ENCODE measurements at places on chromosomes 2 and 18.

DNA sequence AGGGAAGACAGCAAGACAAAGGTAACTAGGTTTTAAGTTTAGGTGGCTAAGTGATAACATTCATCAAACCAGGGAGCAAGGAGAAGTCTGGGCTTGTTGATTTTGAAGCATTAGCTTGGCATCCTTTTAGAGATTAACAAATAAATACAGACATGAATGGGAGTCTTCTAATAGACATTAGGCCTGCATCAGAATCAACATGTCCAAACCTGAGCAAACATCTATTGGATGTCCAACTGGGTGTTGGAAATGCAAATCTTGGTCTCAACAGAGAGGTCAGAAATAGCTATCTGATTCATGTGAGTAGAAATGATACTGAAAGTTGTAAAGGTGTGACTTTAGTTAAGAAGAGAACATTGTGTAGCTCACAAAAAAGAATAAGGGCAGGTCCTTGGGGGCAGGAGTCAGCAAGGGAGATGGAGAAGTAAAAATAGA, 85.5 kb upstream of the RND3 start:
- H3K27me3 ChIP-seq = no peaks in the 10 kb centered on the region
- DNase-seq = no peak
- no peaks in the 10 kb centered on the region for H3K36me3 ChIP-seq
- H3K27ac ChIP-seq = no peak overlapping the region

DNA sequence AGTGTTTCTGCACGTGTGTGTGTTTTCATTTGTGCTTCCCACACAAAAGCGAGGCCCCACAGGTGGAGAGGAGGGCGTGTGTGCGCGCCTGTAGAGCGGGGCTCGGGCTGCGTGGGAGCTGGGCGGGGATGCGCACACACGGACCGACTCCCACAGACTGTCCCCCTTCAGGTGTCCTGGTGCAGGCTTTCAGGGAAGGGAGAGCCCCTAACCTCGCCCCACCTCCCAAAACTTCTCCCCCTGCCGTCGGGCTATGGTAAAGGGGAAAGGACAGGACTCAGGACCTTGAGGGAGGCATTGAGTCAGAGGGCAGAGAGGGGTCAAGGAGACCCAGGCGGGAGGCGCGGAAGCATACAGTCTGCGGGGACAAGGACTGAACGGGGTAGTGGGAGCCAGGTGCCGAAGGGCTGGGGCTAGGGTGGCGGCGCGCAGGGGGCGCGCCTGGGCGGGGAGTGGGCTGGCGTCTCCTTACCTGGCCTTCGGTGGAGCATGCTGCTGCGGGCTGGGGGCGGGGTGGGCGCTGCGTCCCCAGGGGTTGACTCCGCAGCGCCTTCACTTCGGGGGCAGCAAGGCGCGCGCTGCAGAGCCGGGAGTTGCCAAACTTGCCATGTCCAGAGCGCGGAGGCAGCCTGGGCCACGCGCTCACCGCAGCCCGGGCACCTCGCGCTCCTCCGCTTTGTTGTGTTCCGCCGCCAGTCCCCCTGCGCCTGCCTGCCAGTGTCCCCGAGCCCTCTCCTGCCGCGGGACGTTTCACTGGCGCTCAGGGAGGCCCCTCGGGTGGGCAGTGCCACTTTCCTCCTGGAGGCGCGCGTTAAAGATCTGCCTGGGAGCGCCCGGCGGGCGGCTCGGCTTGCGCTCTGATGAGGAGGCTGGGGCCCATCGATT, 302.0 kb downstream of the NCKAP5 start:
- no peaks in the 10 kb centered on the region for H3K4me1 ChIP-seq
- H3K4me3 ChIP-seq = peak overlapping the region; percentile 51
- no peaks in the 10 kb centered on the region for H3K36me3 ChIP-seq
- no peak overlapping the region for H3K27ac ChIP-seq
- no peaks in the 10 kb centered on the region for H3K27me3 ChIP-seq
- DNase-seq = no peak

DNA sequence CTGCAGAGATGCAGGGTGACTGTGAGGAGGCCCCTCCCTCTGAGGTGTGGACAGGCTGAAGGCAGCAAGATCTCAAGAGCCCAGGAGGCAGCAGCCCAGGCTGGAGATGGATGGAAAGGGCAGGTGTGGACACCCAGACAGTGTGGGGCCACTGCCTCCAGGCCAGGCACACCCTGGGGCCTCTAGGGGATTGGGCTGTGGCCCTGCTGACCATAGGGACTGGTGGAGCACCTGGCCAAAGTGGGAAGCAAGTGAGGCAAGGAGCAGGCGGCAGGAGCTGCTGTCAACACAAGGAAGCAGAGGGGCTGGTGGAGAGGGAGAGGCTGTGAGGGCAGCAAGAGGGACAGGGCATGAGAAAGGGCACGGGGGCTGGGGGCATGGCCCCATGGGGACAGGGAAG, 10.8 kb downstream of the SNED1 start:
- peak; percentile 7 for DNase-seq
- no peaks in the 10 kb centered on the region for H3K27me3 ChIP-seq
- H3K4me3 ChIP-seq = no peak overlapping the region
- H3K27ac ChIP-seq = peak overlapping the region; percentile 41

DNA sequence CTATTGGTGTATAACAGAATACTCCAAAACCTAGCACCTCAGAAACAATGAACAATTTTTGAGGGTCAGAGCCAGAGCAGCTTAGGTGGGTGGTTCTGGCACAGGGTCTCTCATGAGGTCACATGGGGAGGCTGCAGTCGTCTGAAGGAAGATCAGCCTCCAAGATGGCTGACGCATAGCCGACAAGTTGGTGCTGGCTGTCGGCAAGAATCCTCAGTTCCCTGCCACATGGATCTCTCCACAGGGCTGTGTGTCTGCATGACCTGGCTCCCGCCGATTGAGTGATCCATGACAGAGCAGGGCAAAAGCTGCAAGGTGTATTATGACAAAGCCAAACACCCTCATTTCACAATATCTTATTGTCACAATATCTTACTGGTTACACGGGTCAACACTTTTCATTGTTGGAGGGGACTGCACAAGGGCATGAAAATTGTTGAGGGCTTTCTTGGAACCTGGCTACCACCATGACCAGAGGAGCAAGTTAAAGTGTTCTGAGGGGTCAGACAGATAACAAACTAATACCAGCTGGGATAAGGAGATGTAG, 4.2 kb downstream of the MYL12B start:
- H3K27me3 ChIP-seq = no peaks in the 10 kb centered on the region
- H3K4me1 ChIP-seq = peaks cover 52% of the 10 kb centered on the region
- no peaks in the 10 kb centered on the region for H3K36me3 ChIP-seq
- DNase-seq = no peak
- no peak overlapping the region for H3K27ac ChIP-seq
- H3K4me3 ChIP-seq = no peak overlapping the region

DNA sequence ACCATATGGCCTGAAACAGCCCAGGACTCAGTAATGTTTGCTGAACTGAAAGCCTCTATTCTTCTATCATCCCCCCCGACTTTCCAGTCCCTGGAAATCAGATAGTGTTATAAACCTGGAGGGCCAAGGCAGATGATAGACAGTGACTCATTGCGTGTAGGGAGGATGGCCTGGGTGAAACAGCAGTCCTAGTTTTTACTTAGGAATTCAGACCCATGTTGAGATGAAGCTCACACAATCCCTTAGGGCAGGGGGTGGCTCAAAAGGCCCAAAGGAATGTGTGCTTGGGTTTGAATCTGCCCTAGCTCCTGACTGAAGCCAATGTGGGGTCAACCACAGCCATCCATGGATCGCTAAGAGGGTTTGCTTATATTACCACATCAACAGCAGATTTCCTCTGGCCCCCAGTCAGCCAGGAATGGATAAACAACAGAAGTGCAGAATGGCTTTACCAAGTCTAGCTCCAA, 43.9 kb upstream of the STPG4 start:
- H3K36me3 ChIP-seq = no peaks in the 10 kb centered on the region
- no peak for DNase-seq
- peaks cover 10% of the 10 kb centered on the region for H3K4me1 ChIP-seq

GRCh38 chr2:74110537-74110936, 37.2 kb downstream of the BOLA3 start:
- no peaks in the 10 kb centered on the region for H3K27me3 ChIP-seq
- H3K27ac ChIP-seq = no peak overlapping the region
- H3K4me3 ChIP-seq = no peak overlapping the region
- H3K4me1 ChIP-seq = no peaks in the 10 kb centered on the region

DNA sequence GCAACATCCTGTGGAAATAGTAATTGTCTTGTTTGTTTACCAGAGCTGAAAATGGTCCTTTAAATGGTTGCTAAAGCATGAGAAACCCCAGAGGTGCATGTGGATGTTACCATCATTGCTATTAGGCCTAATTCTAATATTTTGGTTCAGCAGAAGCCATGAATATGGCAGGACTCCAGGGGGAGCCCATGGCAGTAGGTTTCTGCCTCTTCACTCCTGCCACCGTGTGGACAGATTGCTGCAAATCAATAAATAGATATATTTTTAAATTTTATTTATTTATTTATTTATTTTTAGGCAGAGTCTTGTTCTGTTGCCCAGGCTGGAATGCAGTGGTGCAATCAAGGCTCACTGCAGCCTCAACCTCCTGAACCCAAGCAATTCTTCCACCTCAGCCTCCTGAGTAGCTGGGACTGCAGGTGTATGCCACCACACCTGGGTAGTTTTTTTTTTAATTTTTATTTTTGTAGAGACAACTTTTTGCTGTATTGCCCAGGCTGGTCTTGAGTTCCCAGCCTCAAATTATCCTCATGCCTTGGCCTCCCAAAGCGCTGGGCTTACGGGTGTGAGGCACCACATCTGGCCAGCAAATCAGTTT, 54.9 kb upstream of the CAPN13 start:
- no peak overlapping the region for H3K27ac ChIP-seq
- peak; percentile 59 for DNase-seq
- H3K4me1 ChIP-seq = no peaks in the 10 kb centered on the region
- no peak overlapping the region for H3K4me3 ChIP-seq
- H3K36me3 ChIP-seq = no peaks in the 10 kb centered on the region

- peaks cover 2% of the 10 kb centered on the region for H3K36me3 ChIP-seq
- H3K27ac ChIP-seq = no peak overlapping the region
- H3K4me3 ChIP-seq = no peak overlapping the region
- DNase-seq = no peak
- H3K4me1 ChIP-seq = no peaks in the 10 kb centered on the region
Observed at GRCh38 chr2:152743002-152743401, 24.6 kb downstream of the ARL6IP6 start.

- no peak for DNase-seq
- no peak overlapping the region for H3K4me3 ChIP-seq
- H3K27me3 ChIP-seq = no peaks in the 10 kb centered on the region
- no peak overlapping the region for H3K27ac ChIP-seq
Observed at GRCh38 chr2:24892928-24893327, 27.1 kb downstream of the ADCY3 start.

DNA sequence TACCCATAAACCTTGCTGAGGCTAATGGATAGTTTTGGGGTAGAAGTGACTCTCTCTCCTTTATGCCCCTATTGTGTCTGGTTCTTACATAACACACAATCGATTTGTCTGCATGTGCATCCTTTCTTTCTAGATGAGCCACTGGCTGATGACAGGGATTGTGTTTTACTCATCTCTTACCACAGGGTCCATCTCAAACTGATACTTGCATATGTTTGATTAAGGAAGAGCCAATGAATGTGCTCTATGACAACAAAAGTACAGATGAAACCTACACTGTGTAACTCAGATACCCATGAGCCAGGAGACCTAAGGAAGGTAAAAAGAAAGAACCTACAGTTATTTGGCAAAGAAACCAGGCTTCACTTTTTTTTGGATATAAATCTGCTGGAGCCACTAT, 13.2 kb upstream of the BZW1 start:
- H3K4me3 ChIP-seq = no peak overlapping the region
- no peaks in the 10 kb centered on the region for H3K4me1 ChIP-seq
- no peaks in the 10 kb centered on the region for H3K36me3 ChIP-seq
- no peak overlapping the region for H3K27ac ChIP-seq
- no peaks in the 10 kb centered on the region for H3K27me3 ChIP-seq
- no peak for DNase-seq

DNA sequence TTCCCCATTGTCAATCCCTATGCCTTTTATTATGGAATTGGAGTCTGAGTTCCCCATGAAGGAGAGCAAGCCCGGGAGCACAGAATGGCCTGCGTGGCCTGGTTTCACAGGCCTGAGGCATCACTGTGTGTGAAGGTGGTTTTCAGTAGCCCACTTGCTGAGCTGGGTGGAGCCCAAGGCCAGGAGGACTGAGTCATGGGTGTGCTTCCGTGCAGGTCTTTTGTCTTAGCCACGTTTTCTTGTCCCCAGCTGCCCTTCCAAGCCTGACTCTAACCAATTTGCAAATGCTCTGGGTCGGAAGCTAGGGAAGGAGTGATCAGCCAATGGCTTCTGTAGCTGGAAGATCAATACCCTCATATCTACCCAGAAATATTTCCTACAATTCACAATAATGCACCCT, 119.2 kb downstream of the MAPK4 start:
- no peak overlapping the region for H3K4me3 ChIP-seq
- no peaks in the 10 kb centered on the region for H3K36me3 ChIP-seq
- DNase-seq = no peak

DNA sequence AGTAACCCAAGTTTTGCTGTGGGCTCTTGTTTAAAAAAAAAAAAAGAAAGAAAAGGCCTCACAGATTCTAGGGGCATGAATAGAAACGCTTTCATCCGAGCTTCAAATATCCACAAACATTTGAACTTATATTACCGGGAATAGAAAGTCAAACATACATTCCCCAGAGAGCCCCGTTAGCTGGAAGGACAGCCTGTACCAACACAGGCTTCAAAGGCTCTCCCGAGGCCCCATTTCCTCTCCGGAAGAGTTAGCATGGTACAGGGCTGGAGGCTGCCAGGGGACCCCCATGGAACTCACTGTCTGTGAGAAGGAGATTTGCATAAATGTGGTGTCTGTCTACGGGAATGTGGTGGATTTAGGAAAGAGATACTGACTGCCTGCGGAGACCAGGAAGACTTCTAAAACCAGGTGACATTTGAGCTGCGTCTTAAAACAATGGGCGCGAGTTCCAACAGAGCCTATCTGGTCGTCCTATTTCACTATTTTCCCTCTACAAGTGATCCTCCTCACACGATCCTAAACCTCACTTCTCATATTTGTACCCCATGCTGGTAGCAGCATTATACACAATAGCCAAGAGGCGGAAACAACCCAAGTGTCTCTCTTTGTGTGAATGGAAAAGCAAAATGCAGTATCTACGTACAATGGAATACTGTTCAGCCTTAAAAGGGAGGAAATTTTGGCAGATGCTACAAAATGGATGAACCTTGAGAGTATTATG, 820 bp upstream of the MATN3 start:
- no peaks in the 10 kb centered on the region for H3K36me3 ChIP-seq
- peak overlapping the region; percentile 69 for H3K4me3 ChIP-seq
- no peaks in the 10 kb centered on the region for H3K27me3 ChIP-seq
- no peaks in the 10 kb centered on the region for H3K4me1 ChIP-seq

DNA sequence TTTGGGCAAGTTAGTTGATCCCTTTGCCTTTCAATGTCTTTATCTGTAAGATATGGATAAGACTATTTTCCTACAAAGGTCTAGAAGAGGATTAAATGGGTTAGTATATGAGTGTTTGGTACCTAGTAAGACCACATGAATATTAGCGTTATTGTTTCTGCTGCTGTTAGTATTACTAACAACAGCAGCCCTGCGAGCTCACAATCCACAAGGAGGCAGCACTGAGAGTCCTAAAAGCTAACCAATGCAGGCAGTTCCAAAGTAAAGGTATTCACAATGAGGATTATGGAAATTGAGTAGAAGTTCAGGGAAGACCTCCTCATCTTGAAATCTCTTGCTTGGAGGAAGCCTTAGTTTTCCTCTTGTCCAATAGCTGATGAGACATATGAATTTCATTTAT, 248.9 kb downstream of the TDRD15 start:
- H3K4me3 ChIP-seq = no peak overlapping the region
- no peaks in the 10 kb centered on the region for H3K36me3 ChIP-seq
- DNase-seq = no peak

- H3K4me1 ChIP-seq = peaks cover 4% of the 10 kb centered on the region
- no peak for DNase-seq
- peaks cover 8% of the 10 kb centered on the region for H3K36me3 ChIP-seq
- H3K27me3 ChIP-seq = no peaks in the 10 kb centered on the region
- H3K4me3 ChIP-seq = no peak overlapping the region
Observed at GRCh38 chr2:86042256-86043168, 63.2 kb downstream of the POLR1A start.
